Activated CD4-positive, alpha-beta T cell treated with anti-CD3 and anti-CD28 coated beads, Interleukin-2, Interleukin-4, amounts not matched to agents 100 ng/mL and 50 ng/mL, durations not matched to agents 16 hours and 8 hours (primary cell): ENCODE measurements at places on chromosomes 5 and 9.

- no peak for DNase-seq
Measured at GRCh38 chr9:117343427-117343826, 71.4 kb downstream of the ASTN2 start.

GRCh38 chr9:95678759-95679158 is 162.0 kb upstream of the PTCH1 start:
- no peak for DNase-seq

DNA sequence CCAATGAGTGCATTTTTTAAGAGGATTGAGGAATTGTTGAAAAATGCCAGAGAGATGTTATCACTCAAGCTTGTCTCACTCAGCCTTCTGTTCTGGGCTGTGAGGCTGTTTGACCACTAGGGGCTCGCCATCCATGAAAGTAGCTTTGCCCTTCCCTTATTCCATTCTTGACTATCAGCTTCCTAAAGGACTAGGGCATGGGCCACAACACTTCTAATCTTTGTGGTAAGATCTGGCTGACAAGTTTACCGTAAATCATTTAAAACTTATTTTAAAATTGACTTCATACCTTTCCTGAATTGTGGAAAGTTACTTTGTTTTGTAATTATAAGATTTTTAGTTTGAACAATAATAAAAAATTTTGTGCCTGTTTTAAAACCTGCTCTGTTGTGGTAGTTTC is 49.5 kb downstream of the TJP2 start:
- peak; percentile 4 for DNase-seq

DNA sequence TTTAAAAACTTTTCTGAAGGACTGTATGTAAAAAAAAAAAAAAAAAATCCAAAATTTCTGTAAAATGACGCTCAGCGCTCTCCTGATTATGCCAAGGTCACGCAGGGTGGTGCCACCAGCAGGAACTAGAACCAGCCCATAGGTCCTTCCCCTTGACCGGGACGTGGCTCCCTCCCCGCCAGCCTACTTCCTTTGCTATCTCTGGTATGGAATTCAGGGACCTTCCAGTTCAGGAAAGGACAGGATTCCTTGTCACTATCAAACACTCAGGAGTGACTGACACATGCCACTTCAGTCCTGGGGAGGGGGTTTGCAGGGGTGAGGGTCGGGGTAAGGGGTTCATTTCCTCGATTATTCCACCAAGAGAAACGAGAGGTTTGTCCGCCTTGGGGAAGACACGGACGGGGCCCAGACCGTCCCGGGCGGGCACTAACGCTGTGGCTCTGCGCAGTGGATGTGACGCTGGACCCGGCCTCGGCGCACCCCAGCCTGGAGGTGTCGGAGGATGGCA is 18.8 kb downstream of the BTNL9 start:
- no peak for DNase-seq

- no peak for DNase-seq
Measured at GRCh38 chr5:123033157-123033671, 3.3 kb downstream of the PPIC start.
